Pancreas (tissue), 10 donors: ENCODE measurements at places on chromosomes 16 and 17.

- no peaks in the 10 kb centered on the region for H3K36me3 ChIP-seq
- no peaks in the 10 kb centered on the region for H3K27me3 ChIP-seq
Measured at GRCh38 chr17:4394208-4395110, 28.0 kb upstream of the UBE2G1 start.

DNA sequence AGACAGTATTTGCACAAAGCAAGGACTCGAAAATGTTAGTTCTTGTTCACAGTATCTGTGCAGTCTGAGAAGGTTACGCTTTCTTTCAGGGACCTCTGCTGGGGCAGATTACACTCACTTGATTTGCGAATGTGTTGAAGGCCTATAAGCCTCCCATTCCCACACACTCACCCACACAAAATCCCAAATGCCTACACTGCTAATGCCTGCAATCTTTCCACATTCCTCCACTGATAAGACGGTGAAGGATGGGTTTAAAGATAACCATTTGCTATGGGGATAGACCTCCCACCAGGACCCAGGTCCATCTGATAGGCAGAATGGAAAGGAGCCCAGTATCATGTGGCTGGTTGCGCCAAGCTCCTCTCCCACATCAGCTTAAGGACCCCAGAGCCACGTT, 394.9 kb upstream of the SALL1 start:
- no peaks in the 10 kb centered on the region for H3K4me1 ChIP-seq
- no peak for DNase-seq
- H3K27me3 ChIP-seq, result no peaks in the 10 kb centered on the region
- H3K36me3 ChIP-seq, result no peaks in the 10 kb centered on the region
- H3K4me3 ChIP-seq, result no peak overlapping the region

DNA sequence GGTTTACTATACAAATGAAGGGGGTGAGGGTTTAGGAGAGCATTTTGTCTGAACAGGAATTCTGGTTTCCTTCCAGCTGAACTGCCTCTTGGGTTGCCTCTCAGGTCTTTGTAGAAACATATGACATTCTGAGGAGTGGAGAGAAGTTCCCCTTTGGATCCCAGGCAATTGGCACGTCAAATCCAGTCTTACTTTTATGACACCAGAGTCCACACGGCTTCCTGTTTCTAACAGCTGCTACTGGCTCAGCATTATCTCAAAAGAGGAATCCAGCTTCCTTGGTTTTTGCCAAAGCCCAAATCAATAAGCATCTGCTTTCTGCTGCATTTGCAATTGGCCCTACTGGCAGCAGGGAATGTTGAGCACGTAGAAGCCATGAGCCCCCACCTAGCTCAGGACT, 97.6 kb upstream of the FAM20A start:
- H3K4me1 ChIP-seq, result no peaks in the 10 kb centered on the region
- H3K27ac ChIP-seq, result no peak overlapping the region
- no peak overlapping the region for H3K4me3 ChIP-seq
- no peaks in the 10 kb centered on the region for H3K27me3 ChIP-seq
- DNase-seq, result no peak
- no peaks in the 10 kb centered on the region for H3K36me3 ChIP-seq

DNA sequence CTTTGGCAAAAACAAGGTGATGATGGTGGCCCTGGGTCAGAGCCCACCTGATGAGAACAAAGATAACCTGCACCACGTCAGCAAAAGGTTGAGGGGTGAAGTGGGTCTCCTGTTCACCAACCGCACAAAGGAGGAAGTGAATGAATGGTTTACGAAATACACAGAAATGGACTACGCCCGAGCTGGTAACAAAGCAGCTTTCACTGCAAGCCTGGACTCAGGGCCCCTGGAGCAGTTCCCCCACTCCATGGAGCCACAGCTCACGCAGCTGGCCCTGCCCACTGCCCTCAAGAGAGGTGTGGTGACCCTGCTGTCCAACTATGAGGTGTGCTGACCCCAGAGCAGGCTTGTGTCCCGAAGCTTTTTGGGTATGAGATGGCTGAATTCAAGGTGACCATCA, 29.7 kb upstream of the DLX4 start:
- no peaks in the 10 kb centered on the region for H3K27me3 ChIP-seq
- H3K36me3 ChIP-seq, result no peaks in the 10 kb centered on the region
- H3K27ac ChIP-seq, result no peak overlapping the region
- no peaks in the 10 kb centered on the region for H3K4me1 ChIP-seq
- no peak overlapping the region for H3K4me3 ChIP-seq
- no peak for DNase-seq

DNA sequence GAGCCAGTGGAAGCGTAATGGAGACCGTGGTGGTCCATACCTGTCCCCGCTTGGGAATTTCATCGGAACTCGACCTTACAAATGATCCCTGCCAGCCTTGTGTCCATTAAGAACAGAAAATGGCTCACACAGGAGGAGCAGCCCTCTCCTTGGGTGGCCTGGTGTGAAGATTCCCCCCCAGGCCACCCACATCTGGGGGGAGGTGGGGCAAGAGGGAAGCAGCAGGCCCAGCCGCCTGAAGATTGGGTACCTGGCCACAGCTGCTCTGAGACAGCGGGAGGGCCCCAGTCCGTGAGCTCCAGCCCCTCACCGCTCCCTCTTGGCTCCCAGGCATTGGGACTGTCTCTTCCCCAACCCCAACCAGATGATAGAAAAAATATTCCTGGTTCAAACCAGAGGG, 277.8 kb upstream of the FOXF1 start:
- no peaks in the 10 kb centered on the region for H3K36me3 ChIP-seq
- DNase-seq, result no peak
- H3K4me3 ChIP-seq, result no peak overlapping the region
- H3K27ac ChIP-seq, result no peak overlapping the region
- no peaks in the 10 kb centered on the region for H3K4me1 ChIP-seq

GRCh38 chr16:10169904-10170410, 12.3 kb downstream of the GRIN2A start:
- no peaks in the 10 kb centered on the region for H3K27me3 ChIP-seq
- H3K4me3 ChIP-seq, result no peak overlapping the region
- no peak overlapping the region for H3K27ac ChIP-seq

DNA sequence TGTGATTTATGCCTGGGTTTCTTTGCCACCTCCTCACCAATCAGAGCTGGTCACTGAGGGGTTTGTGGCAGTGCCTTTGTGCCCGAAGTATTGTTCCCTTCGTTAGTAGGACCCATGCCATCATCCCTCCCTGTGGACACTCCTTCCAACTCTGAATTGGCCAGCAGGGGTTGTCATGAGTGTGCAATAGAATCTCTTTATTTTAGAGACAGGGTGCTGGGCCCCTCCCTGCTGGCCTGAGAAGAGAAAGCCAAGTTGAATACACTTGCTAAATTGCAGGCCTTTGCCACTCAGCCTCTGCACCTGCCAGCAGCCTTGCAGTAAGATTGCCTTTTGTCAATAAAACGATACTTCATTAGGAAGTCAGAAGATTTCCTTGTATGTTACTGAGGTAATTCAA, 40.7 kb upstream of the SLC12A3 start:
- H3K27me3 ChIP-seq, result no peaks in the 10 kb centered on the region
- no peaks in the 10 kb centered on the region for H3K36me3 ChIP-seq
- no peak overlapping the region for H3K4me3 ChIP-seq
- H3K27ac ChIP-seq, result no peak overlapping the region

DNA sequence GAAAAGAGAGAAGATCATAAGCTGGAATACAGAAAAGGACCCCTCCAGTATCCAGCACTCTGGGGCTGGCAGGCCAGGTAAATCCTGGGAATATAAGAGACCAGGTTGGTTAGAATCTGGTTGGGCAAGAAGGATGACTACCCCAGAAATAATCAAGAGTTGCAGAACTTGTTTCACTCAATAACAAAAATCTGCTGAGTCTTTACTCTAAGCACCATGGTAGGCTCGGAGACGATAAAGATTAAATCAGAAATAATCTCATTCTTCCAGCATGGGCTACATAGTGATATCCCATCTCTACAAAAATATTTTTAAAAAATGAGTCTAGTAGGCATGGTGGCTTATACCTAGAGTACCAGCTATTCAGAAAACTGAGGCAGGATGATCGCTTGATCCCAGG, 138.0 kb upstream of the KCNJ16 start:
- H3K27ac ChIP-seq, result no peak overlapping the region
- no peak for DNase-seq
- H3K36me3 ChIP-seq, result no peaks in the 10 kb centered on the region
- H3K4me3 ChIP-seq, result no peak overlapping the region
- H3K4me1 ChIP-seq, result no peaks in the 10 kb centered on the region

DNA sequence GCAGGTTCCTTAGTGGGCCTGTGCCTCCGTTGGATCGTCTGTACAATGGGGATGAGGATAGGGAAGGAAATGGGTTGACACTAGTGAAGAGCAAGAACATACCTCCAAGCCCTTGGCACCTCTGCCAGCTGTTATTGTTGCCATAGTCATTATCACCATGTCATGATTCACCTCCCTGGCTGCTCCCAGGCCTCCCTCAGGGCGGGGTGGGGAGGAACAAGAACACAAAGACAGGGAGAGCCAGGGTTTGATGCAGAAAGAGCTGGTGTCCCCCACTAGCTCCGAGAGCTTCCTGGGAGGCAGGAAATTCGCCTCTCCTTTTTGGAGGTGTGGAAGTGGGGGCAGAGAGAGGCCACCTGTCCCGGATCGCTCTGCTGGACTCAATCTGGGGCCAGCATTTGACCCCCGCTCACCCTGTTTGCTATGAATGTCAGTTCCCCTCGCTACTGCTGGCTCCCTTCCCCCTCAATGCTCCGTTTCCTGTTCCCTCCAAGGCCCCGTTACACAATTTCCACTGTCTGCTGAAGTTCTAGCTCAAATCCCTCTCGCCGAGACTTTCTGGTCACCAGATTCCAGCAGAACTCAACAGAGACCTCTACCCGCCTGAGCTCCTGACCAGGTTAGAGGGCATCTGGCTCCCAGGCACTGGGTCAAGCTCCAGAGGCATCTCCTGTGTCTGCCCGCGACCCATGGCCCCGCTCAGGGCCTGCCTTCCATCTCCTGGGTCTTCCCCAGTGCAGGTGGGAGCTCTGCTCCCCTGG, 9.1 kb downstream of the TIMP2 start:
- DNase-seq, result no peak
- H3K27me3 ChIP-seq, result no peaks in the 10 kb centered on the region
- no peak overlapping the region for H3K4me3 ChIP-seq
- H3K27ac ChIP-seq, result peak overlapping the region; percentile 73
- no peaks in the 10 kb centered on the region for H3K36me3 ChIP-seq

- DNase-seq, result no peak
- H3K4me1 ChIP-seq, result no peaks in the 10 kb centered on the region
- H3K27ac ChIP-seq, result no peak overlapping the region
- no peaks in the 10 kb centered on the region for H3K27me3 ChIP-seq
- H3K4me3 ChIP-seq, result no peak overlapping the region
- H3K36me3 ChIP-seq, result no peaks in the 10 kb centered on the region
Measured at GRCh38 chr17:20053361-20053964, 44.3 kb downstream of the SPECC1 start.

DNA sequence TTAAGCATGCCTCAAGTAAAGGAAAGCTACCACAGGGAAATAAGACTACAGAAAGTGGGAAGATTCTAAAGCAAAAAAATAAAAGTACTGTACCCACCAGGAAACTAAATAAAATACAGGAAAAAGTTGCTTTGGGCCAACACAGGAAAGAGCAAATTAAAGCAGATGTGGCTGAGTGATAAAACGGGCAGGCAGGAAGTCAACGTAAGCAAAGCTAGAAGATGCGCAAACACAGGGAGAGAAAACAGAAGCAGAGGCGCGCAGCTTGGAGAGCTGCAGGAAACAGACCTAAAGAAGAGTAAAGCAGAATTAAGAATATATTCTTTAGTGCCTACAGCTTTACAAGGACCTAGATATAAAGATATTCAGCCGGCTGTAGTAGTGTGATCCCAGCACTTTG, 21.7 kb downstream of the USP36 start:
- H3K4me3 ChIP-seq, result no peak overlapping the region
- peak; percentile 1 for DNase-seq
- H3K4me1 ChIP-seq, result no peaks in the 10 kb centered on the region
- H3K36me3 ChIP-seq, result peaks cover 46% of the 10 kb centered on the region
- H3K27me3 ChIP-seq, result no peaks in the 10 kb centered on the region

DNA sequence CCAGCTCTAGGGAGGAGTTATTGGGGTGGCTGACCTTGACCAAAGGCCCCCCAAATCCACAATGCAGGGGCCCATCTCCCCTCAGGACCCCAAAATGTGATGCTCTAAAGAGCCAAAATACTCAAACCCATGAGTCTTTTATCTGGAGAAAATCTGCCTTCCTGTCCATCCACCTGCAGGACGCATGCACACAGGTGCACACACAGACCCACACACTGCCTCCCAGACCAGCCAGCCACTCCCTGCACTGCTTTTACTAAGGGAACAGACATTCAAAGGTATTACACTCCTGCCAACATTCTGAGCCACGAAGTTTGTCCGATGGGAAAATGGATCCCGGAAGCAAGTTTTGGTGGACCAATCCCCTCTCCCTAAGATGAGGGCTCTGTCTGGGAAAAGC, 76.1 kb upstream of the CDH5 start:
- no peak for DNase-seq
- no peaks in the 10 kb centered on the region for H3K27me3 ChIP-seq
- no peak overlapping the region for H3K4me3 ChIP-seq
- H3K27ac ChIP-seq, result no peak overlapping the region

DNA sequence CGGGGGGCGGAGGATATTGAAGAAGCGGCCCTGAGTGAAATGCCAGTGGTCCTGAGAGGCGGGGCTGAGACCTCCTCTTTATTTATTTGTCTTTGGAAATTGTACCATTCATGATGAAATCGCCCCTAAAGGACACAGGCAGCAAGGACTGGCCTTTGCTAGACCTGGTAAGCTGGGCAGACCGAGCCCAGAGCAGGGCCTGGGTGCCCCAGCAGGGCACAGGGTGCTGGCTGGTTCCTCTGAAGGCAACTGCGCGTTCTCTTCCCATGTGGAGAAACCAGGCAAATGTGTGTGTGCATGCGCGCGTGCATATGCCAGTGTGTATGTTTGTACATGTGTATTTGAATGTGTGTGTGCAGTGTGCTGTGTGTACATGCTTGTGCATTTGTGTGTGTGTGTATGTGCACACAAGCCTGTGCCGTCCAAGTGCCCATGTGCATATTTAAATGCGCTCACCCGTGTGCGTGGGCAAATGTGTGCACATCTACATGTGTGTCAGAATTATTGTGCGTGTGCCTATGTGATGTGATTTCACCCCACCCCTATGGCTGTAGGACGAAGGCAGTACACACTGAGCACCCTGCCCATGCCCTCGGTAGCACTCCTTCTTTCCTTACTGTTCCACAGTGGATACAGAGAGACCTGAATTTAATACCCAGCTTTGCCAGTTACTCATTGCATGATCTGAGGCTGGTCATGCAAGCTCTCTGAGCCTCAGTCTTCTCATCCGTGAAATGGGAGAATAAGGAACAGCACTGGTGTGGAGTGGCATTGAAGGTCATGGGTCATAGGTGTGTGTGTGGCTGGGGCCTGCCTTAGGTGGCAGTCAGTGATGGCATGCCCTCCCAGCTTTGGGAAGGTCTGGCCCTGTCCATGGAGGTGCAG, 105.2 kb downstream of the CMIP start:
- peaks cover 8% of the 10 kb centered on the region for H3K4me1 ChIP-seq
- DNase-seq, result no peak
- H3K27ac ChIP-seq, result peak overlapping the region; percentile 57
- H3K4me3 ChIP-seq, result no peak overlapping the region
- H3K27me3 ChIP-seq, result no peaks in the 10 kb centered on the region

DNA sequence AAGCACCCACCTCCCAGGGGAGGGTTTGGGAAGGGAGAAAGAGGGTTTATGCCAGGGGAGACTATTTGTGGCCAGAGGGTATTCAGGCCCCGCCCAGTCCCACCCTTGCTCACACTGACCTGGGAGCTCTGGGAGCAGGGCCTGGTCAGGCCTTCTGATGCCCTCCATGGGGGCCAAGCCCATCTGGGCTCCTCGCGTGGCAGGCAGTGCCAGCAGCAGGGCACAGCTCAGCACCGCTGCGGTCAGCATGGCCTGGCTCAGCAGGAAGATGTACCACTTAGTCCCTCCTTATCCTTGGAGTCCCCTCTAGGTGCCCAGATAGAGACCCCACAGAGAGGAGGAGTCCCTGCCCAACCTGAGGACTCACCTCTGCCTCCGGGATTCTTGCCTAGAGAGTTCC, at the start of gene AGRP:
Gene AGRP, minus strand, starts transcription at position 398 of the 400 bp plus-strand sequence. Its CDS starts 149 bp downstream, at position 249.
- no peak for DNase-seq
- H3K27me3 ChIP-seq, result no peaks in the 10 kb centered on the region
- H3K36me3 ChIP-seq, result no peaks in the 10 kb centered on the region
- no peak within 1 kb of the TSS for H3K27ac ChIP-seq
